ENCODE measurements at places on chromosomes 1 and 21.
A peak's percentile ranks its signal among the peaks of the same experiment; 100 is the strongest.

DNA sequence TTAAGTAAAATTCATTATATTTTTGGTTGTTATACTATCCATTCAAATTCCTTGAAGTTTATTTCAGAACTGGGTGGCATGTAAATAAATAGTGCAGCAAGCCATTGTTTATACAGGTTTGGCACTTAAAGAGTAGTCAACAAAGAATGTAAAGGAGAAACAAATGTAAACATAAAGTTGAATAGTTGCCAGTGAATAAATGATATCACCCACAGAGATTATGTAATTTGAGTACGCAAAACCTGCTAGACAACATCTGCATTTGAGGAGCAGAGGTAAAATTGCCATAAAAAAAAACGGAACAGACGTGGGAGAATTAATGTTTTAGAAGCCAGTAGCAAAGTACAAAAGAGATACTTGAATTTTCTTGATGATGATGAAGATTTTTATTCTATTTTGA is 111.6 kb downstream of the ADGRL2 start:
- no peak for DNase-seq

DNA sequence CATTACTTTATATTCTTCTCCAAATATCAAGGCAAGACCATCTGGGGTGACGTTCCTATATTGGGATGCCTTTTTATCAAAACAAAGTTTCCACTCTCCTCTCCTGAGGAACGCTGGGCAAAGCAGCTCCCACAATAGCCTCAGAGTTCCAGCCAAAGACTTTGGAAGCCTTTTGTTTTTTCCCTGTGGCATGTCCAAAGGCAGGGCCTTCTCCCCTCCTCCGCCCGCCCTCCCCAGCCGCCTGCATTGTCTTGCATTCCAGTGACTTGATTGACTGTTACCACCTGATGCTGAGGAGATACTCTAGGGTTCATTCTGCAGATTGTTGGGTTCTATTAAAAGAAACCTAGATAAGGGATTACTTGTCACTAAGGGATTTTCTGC is 43.5 kb downstream of the PROX1 start:
- DNase-seq, result no peak

GRCh38 chr1:151311011-151311410 is 16.2 kb downstream of the PI4KB start:
- peak; percentile 53 for DNase-seq

GRCh38 chr1:200880212-200880611 is 7.4 kb downstream of the GPR25 start:
- DNase-seq, result no peak

DNA sequence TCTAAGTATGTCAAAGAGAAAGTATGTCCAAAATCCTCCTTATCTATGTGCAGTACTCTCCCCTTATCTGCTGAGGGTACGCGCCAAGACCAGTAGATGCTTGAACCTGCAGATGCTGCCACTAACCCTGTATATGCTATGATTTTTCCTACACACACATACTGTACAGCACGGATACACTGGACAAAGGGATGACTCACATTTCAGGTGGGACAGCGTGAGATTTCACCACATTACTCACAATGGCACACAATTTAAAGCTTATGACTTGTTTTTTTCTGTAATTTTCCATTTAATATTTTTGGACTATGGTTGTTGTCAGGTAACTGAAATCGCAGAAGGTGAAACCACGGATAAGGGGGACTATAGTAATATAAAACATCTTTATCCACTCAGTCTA is 4.1 kb downstream of the ORC1 start:
- no peak for DNase-seq

DNA sequence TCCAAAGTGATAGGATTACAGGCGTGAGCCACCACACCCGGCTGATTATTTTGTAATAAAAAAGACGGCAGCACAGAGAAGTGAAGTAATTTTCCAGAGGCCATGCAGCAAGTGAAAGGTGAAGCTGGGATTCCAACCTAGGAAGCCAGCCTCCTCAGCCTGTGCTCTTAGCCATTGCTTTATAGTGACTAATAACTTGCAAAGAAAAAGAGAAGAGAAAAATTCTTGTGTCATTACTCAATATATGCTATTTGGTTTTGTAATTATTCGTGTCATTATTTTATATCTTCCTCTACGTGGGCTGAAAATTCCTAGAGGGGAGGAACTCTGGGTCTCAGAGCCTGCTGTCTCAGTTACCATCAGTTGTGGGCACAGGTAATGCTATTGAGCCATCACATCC is 1.6 kb upstream of the IER5 start:
- DNase-seq, result peak; percentile 87

DNA sequence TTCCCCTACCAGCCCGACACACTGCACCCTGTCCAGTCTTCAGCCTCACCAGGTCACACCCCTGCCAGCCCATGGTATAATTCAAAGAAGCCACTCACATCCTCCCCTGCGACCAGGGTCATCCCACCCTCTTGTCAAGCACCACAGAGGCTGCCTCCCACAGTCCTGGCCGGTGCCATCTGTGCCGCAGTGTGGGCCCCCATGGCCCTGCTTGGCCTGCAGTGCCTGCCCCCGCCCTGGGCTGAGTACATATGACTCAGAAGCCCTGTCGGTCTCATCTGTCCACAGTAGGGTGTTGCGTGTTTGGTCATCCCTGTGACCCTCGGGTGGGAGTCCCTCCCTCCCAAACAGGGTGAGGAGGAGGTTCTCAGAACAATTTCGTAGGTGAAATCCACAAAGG is 190.8 kb upstream of the AJAP1 start:
- no peak for DNase-seq

DNA sequence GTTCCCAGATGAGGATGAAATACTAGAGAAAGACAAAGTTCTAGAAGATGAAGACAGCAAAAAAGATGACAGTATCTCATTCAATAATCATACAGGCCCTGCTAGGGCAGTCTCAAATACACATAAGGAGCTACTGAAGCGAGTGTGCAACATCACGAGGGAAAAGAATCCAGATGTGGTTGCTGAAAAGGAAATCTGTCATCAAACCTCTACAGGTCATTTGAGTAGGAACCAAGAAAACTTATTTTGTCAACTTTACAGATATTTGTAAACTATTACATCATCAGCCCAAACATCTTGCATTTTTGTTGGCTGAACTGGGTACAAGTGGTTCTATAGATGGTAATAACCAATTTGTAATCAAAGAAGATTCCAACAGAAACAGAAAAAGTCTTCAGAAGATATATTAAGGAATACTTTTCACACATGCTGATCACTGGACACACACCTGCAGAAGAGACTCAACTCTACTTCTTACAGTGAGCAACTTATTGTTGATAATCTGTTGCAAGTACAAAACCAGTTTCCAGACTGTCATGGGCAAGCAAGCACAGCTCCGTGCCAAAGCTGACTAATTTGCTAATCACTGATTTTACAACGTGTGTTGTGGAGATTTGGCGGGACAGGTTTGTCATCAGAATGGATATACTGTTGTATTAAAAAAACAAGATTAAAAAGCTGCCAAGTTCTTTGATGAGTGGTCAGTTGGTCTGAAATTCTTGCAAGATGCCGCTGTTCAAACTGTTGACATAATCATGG is 42.1 kb downstream of the TRIM33 start:
- DNase-seq, result no peak

GRCh38 chr21:36698981-36699545 is at the start of gene SIM2:
TSS of gene SIM2 (plus strand) at chr21:36699115. CDS start at chr21:36699747, 632 bp downstream.
- DNase-seq, result peak; percentile 25

GRCh38 chr1:111372336-111372965 is 55.1 kb downstream of the OVGP1 start:
- DNase-seq, result no peak

DNA sequence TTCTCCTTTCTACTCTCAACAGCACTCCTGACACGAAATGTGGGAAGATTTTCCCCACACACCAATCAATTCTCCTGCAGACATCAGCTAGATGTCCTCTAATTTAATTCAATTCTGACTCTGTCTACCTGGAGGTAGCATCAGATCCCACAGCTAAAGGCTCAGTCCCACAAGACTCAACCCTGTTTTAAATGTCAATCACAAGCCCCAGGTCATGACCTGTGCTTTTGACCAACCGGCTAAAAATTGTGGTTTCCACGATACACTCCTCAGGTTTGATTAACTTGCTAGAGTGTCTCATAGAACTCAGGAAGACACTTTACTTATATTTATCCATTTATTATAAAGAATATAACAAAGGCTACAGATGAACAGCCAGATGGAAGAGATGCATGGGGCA is 27.4 kb downstream of the IL23R start:
- no peak for DNase-seq

- no peak for DNase-seq
These were observed 2.2 kb downstream of the ANGPTL1 start for GRCh38 chr1:178868706-178869105.

DNA sequence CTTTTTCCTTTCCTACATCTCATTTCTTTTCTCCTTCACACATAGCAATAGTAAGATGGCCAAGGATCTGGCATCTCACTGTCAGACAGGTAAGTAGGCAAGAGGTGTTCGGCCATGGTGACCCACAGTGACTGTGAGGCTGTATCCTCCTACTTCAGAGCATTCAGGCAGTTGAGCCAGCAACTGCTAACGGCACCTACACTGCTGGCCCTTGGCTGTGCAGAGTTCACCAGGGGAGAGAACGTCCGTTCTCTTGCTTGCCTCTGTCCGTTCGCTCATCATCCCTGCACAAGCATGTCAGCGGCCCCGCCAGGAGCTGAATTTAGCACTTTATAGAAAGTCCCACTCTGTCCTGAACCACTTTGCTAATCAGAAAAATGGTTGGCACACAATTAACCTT is 113.6 kb downstream of the GREM2 start:
- DNase-seq, result no peak

GRCh38 chr1:70384542-70384941 is 26.5 kb upstream of the CTH start:
- DNase-seq, result no peak

DNA sequence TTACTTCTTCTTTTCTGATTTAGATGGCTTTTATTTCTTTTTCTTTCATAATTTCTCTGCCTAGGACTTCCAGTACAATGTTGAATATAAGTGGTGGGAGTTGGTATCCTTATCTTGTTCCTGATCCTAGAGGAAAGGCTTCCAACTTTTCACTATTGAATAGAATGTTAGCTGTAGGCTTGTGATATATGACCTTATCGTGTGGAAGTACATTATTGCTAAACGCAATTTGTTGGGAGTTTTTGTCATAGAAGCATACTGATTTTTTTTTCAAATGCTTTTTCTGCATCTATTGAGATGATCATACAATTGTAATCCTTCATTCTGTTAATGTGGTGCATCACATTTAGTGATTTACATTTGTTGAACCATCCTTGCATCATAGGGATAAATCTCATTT is 79.5 kb downstream of the FASLG start:
- no peak for DNase-seq

GRCh38 chr1:2589431-2590232 is 3.1 kb downstream of the PRXL2B start:
- DNase-seq, result no peak

DNA sequence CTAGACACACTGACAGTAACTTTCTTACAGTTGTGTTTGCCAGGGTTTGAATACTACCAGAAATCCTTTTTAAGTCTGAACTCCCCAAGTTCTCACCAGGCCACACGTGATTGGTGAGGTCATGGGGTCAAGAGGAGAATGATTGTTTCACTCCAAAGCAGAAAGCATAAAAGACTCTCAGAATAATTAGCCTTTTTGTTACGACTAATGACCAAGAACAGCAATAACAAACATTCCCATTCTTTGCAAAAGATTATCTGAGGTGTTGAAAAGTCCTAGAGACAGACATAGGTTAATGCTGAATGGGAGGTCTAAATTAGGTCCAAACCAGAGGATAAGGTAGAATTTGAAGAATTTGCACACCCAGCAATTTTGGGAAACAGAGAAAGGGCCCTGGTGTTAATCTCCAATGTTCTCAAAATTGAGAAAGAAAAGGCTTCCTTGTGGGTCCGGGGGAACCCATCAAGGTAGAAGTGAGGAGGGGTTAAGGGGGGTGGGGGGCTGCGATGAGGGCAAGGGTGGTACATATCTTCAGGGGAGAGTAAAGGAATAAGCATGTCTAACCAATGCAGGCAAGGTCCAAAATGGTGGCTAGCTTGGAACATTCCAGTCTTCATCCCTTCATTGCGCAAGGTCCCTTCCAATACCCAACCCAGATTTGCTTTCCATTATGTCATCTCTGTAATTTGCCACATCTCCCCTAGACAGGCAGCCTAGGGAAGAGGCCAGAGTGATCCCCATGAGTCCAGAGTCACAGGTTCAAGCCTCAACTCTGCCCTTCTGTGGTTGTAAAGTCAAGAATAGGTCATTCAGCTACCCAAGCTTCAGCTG is 74.6 kb upstream of the NFIA start:
- no peak for DNase-seq

- DNase-seq, result no peak
These were observed 98.9 kb upstream of the IPO9 start for GRCh38 chr1:201729973-201730608.

DNA sequence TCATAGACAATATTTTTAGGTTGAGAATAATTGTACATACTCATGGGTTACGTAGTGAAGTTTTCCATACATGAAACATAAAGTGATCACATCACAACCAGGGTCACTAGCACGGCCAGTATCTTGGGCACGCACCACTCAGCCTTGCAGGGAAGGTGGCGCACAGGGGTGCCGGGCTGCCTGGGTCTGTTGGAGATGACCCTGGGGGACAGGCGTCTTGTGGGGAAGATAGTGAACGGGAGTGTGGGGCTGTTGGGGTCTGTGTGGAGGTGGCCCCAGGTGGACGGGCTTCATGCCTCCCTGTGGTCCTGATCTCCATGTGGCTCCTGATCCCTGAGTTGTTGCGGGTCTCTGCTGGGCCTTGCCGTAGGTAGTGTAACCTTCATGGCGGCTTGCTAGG is 38.3 kb upstream of the PRSS38 start:
- no peak for DNase-seq

DNA sequence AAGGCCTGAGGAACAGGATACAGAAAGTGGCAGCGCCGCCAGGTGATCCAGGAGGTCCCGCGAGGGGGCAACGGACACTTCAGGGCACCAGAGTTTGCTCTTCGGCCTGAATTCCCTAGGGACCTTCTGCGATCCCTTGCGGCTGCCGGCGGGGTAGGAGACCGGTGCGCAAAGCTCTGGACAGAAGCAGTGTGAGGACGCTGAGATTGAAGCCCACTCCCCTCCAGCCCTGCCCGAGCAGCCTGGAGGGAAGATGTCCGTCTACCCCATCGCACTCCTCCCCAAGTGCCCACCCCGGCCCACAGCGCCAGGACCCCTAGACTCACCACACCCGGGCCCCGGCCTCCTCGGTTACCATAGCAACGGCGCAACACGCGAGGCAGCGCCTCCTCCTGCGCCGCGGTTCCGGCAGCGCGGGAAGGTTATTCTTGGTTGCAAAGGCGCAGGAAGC is at the start of gene ANKRD45:
Gene ANKRD45, minus strand, starts transcription at position 361 of the 451 bp plus-strand sequence. CDS start 10,433 bp downstream, outside the sequence.
- peak; percentile 48 for DNase-seq

Measured in cardiac fibroblast (primary cell).